ENCODE measurements at places on chromosomes 11 and 22.

GRCh38 chr11:98630736-98631135 lies 390.0 kb upstream of the CNTN5 start:
- DNase-seq = no peak

- no peak for DNase-seq
Observed at GRCh38 chr11:31805037-31805628, 6.0 kb downstream of the PAX6 start.

DNA sequence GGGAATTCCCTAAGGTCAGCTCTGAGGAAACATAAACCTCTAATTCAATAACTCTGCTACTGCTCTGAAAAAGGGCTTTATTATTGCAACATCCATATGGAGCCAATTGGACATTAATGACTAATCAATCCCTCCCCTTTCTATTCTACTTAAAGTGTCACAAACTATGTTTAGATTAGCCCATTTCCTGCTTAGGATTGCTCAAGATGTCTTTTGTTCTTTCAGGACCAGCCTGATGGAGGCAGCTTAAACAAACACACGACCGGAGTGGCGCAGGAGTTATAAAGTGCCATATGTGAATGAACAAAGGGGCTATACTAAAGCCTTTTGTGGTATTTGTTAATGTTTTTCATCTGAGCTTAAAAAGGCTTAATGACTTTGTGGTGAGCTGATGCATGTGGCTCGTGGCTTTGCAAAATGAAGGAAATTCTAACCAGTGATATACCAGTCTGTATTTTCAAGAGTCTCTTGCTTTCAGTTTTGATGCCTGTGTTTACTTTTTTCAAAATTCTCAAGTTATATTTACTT lies 354.4 kb downstream of the SOX6 start:
- no peak for DNase-seq

DNA sequence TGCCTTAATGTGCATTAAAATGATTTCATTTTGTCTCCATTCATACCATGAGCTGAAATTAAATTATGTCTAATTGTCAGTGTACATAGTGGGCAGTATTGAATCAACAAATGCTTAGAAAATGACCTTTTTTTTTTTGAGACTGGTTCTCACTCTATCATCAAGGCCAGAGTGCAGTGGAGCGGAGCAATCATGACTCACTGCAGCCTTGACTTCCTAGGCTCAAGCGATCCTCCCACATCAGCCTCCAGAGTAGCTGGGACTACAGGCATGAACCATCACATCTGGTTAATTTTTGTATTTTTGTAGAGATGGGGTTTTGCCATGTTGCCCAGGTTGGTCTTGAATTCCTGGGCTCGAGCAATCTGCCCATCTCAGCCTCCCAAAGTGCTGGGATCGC lies 117.0 kb upstream of the BLID start:
- DNase-seq = no peak

GRCh38 chr11:124892750-124893454 lies 4.8 kb downstream of the ROBO4 start:
- DNase-seq = no peak

DNA sequence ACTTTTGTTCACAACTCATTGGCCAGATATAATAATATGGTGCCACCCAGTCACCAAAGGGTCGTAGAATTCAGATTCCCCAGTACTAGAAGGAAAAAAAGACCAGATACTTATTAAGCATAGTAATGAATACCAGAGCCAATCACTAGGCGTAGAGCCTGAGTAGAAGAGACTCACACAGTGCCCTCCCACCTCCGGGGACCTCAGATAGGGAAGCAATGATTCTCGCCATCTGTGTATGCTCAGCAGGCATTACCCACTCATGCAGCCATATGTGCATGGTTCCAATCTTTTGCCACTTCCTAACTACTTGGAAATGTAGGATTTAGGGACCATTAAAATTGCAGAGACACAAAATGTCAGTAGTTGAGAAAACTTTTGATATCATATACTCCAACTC lies 85.3 kb downstream of the C11orf87 start:
- no peak for DNase-seq

DNA sequence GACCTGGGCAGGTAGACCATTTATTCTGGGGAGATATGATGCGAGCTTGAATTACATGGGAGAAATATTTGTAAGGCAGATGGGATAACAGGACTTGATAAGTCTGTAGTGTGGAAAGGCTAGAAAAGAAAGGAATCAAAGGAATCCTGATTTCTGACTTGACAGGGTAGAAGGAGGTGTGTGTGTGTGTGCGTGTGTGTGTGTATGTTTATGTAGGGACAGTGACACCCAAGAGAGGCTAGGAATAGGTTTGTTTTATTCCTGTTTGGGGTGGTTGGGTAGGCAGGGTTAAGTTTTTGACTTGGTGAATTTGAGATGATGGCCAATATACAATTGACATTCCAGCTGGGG lies 390 bp upstream of the HTATIP2 start:
- no peak for DNase-seq

All from esophagus squamous epithelium (tissue), 5 donors.